ENCODE measurements at places on chromosomes 3 and 15.

GRCh38 chr3:152737021-152737908 lies 97.7 kb upstream of the P2RY1 start:
- DNase-seq = no peak

DNA sequence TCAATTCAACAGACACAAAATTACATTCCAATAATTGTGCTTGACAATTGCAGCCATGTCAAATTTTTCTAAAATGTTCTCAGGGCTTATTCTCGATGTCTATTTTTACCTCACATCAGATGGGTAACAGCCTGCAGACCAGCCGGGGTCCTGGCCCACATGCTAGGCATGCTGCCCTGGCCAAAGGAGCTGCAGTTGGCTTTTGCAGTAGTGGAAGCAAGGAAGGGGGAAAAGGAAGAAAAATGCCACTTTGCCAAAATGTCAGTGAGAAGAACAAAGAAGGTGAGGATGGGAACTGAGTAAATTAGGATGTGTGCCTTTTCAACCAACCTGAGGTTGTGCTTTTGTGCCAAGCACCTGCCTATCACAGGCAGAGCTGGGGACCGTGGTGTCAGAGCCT lies 161.0 kb downstream of the FOXB1 start:
- no peak for DNase-seq

- no peak for DNase-seq
Observed at GRCh38 chr3:173275740-173276139, 121.8 kb upstream of the NLGN1 start.

- DNase-seq = no peak
Observed at GRCh38 chr15:64044300-64045100, 1.8 kb downstream of the DAPK2 start.

DNA sequence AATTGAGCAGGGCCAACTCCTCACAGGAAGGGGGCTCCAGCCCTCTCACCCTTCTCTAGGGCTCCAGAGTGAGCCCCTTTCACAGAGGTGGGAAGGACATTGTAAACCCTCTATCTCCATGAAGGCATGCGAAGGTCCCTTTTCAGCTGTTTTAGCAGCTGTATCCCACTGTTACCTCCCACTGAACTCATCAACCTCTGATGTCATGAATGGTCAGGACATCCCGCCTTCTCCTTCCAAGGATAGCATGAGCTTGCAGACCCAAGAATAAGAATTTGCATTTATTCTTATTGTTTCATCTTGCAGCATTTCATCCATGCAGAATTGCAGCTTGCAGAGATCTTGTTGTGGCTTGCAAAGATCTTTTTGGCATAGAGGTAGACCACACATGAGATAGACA lies 24.3 kb upstream of the FGD5 start:
- DNase-seq = no peak

GRCh38 chr3:50562861-50563260 lies 4.7 kb downstream of the C3orf18 start:
- no peak for DNase-seq

DNA sequence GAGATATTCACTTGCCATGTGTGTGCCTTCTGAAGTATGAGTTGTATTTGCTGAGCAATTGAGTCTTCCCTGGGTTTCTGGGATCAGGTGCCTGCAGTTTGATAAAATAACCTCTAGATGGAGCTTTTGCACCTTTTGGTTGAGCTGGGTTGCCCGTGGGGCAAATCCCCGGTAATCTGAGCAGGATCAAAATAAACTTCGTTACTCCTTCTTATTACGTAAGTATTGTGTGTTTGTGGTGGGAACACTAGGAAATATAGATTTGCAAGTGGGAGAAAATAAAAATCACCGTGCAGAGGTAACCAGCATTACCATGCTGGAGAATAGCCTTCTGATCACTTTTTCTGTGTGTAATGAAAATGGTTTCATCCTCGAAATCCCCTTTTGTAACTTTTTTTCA lies 277.4 kb upstream of the NR2E3 start:
- DNase-seq = no peak

GRCh38 chr15:29838352-29839010 lies 16.2 kb upstream of the TJP1 start:
- DNase-seq = no peak

- DNase-seq = no peak
Observed at GRCh38 chr15:61344293-61344692, 115.2 kb upstream of the RORA start.

GRCh38 chr3:196988241-196989029 lies 19.8 kb upstream of the PIGZ start:
- DNase-seq = no peak

DNA sequence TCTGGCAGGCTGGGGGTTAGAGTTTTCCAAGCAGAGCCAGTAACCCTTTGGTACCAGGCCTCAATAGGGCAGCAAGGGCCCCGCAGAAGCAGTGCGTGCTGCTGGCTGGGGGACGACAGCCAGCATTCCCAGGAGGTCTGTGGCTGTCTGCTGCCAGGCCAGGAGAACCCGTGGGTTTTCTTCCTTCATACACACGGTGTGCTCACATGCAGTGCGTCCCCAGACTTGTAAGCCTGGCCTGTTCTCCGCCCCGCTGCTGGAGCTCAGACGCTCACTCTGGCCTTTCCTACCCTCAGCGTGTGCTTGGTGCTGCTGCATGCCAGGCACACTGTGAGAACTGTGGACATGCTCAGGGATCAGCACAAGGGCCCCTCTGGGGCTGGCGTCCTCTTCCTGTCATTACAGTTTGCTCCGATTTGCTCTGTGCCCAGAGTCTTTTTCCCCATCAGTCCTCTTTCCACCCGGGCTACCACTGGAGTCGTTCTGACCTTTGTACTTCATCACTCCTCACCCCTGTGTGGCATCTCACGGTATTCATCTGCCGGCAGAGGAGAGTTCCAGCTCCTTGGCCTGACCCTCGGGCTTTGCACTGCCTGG lies 149.5 kb downstream of the DNAJB8 start:
- no peak for DNase-seq

DNA sequence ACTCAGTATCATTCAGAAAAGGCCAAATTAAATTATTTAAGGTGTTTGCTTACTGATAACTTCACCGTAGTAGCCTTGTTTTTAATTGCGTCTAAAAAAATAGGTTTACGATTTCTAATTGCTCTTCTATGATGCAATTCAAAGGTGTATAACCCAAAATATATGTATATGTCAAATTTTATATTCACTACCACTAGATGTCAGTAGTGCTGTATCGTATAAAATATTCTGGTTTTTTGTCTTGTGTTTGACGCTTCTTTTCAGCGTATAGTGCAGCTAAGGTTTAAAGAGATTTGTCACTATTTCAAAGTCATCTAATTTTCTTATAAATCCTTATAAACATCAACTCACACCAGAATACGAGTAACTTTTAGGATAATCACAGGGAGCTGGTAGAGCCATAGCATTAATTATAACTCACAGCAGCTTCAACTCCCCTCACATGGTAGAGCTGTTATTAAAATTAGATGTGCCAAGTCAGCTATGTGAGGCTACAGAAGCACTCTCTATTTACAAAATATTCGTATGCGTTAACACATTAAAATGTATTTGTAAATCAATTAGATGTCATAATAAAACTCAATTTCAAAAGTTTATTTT lies 3.5 kb downstream of the PFN2 start:
- DNase-seq = no peak

GRCh38 chr3:185473290-185473815 lies 25.5 kb downstream of the TMEM41A start:
- DNase-seq = no peak

DNA sequence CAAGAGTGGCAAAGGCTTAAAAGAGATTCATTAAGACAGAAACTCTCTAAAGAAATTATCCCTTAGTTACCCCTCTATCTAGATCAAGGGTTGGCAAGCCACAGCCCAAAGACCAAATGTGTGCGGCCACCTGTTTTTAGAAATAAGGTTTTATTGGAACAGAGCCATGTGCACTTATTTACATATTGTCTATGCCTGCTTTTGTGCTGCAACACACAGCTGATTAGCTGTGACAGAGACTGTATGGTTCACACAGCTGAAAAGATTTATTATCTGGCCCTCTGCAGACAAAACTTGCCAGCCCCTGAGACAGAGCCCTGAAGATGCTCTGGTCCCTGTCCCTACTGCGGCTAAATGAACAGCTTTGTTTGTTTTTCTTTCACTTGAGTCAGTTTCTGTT lies 88.1 kb downstream of the ADAMTS9 start:
- DNase-seq = no peak

DNA sequence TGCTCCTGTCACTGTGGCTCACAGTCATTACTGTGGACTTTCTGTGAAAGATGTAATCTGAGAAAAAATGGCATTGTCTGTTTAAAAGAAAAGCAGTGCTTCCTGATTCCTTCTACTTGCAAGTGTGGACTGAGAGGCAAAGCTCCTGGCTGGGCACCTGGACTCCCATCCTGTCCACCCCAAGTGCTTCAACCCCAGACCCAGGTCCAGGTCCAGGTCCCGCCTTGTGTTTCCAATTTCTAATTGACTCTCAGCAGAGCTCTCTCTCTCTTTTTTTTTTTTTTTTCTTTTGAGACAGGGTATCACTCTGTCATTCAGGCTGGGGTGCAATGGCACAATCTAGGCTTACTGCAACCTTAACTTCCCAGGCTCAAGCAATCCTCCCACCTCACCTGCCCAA lies 94.9 kb downstream of the ATP10A start:
- DNase-seq = no peak

DNA sequence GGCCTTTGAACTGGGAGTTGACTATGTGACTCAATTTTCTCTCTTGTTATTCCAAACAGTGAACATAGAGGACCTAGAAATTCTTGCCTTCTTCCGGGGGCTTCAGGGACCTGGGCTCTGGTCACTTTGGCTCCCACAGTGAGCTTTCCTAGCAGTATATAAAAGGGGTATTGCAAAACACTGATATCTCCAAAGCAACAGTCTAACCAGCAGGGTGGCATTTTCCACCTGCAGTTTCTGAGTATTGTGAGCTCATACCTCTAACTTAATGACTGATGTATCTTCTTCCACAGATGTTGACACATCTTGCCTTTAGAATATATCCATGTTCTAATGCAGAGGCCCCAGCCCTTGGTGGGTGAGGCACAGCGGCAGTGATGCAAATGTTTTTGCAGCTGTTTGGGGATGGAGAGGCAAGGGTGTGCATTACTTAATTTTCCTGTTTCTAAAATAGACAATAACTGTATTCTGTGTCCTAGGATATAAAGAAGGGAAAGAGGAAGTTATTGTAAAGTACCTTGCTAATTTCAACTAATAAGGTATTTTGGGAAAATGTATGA lies 45.7 kb upstream of the ADGRG7 start:
- no peak for DNase-seq

DNA sequence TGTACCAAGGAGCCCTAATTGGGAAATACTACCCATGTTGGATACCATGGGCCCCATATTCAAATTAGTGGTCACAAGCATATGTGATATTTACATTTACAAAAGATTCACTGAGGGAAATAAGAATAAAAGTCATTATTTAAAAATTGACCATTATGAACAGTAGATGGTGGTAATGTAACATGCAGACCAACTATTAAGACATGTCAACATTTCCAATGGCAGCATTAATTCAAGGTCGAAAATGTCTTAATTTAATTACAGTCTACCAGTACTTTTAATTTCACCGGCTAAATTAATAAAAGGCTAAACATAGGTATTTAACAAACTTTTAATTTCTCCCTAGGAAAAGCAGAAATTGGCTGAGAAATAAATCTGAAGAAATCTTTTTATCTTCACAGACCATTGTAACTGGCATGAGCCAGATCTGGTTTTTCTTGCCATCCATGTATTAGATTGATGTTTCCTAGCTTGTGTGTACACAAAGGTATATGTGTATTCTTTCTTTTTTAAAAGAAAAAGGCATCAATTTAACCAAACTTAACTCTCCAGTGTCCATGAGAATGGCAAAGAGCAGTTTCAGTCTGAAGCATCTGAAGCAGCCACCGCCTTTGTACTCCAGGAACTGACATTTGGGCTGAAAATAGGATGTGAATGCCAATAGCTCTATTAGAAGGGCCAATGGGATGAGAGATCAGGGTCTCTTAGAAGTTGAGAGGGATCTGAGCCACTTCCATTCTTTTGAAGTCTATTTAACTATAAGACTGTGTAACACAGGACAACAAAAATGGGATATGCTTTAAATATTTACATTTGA lies 26.6 kb downstream of the NEK11 start:
- DNase-seq = no peak

DNA sequence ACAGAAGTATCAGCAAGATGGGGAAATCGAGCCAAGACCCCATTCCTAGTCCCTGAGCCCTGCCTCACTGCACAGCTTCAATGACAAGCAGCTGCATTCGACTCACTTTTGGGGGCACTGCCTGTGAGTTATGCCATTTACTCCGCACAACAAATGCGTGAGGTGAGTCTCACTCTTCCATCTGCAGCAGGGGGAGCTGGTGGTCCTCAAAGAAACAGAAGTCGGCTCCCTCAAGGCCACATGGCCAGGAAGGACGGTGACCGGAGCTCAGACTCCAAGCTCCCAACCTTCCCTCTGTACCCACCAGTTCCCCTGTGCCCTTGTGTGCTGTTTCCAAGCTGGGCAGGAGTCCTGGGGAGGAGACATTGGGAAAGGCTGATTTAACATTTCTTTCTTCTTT lies 127.7 kb upstream of the IQSEC1 start:
- DNase-seq = no peak

GRCh38 chr3:42503957-42504333 lies 1.5 kb downstream of the VIPR1 start:
- no peak for DNase-seq

GRCh38 chr15:29139540-29140459 lies 129.8 kb downstream of the NSMCE3 start:
- peak; percentile 39 for DNase-seq

DNA sequence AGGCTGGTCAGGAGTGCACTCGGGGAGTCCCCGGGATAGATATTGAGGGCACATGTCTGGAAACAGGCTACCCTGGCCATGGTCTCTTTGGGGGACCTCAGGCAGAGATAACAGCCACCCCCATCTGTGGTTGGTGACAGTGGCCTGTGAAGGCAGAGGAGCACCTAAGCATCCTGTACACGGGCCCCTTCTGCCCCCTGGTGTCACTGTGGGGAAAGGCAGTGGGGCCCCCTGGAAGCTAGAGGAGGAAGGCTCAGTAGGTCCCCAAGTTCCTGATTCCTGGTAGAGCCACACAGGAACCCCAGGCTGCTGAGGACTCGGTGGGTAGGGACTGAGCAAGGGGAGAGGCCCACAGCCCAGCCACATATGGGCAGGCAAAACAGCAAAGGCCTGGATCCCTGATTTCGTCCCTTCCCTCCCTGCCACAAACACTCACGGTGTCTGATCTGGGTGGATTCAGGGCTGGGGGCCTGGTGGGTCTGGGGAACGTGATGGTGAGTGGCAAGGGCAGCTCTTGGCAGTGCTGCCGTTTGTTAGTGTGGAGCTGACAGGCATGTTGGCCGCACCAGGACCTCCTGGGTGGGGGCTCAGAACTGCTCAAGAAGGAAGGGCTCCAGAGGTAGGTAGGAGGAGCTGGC lies 14.1 kb upstream of the CXCR6 start:
- peak; percentile 33 for DNase-seq

- DNase-seq = peak; percentile 11
Observed at GRCh38 chr3:15206662-15207576, 873 bp downstream of the CAPN7 start.

DNA sequence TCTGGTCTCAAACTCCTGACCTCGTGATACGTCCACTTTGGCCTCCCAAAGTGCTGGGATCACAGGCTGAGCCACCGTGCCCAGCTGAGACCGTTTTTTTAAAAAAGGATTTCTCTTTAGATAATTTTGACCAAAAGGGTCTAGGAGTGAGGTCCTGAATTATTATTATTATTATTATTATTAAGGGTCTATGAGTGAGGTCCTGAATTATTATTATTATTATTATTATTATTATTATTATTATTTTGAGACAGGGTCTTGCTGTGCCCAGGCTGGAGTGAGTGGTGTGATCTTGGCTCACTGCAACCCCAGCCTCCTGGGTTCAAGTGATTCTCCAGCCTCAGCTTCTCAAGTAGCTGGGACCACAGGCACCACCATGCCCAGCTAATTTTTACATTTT lies 20.6 kb upstream of the ARID3B start:
- no peak for DNase-seq

GRCh38 chr15:58962662-58963565 lies 24.5 kb upstream of the RNF111 start:
- DNase-seq = no peak
